A549 treated with Mapracorat at 1 μM for 4 hours (cell line): ENCODE measurements at places on chromosomes 5 and 9. TPM values are rescaled to one million over a fixed set of nuclear protein-coding genes. Genes with fewer than 3 reads are reported as not detected.

Gene ZNF346
- 8.2 to 11.2 TPM (median 10.4 TPM) in 5 replicates for total RNA-seq

Gene PCDH1
- 2.2 to 3.8 TPM (median 3.0 TPM) in 5 replicates for total RNA-seq

Gene PRRX2
- 5.4 to 9.8 TPM (median 9.4 TPM) in 5 replicates for total RNA-seq

Gene PCDHGB4
- total RNA-seq = 0.55 to 1.0 TPM (median 0.97 TPM) in 5 replicates

Gene PFN3
- total RNA-seq = not detected in 5 replicates

Gene WHRN
- total RNA-seq = 5.0 to 8.2 TPM (median 6.9 TPM) in 5 replicates

Gene DBH
- not detected in 5 replicates for total RNA-seq

Gene PITX1
- total RNA-seq = 18.7 to 34.0 TPM (median 30.8 TPM) in 5 replicates

Gene F2R
- total RNA-seq = 38.2 to 57.1 TPM (median 52.3 TPM) in 5 replicates

Gene KIF20A
- total RNA-seq = 37.7 to 49.8 TPM (median 43.8 TPM) in 5 replicates

Gene FOXD4L5
- total RNA-seq = 0.05 TPM in 1 of 5 replicates, not detected in the others

Gene RNF183
- 0.08 TPM in 1 of 5 replicates, not detected in the others for total RNA-seq

Gene WDR55
- 27.2 to 30.4 TPM (median 27.7 TPM) in 5 replicates for total RNA-seq

Gene C5orf46
- 0.29 to 0.44 TPM in 2 of 5 replicates, not detected in the others for total RNA-seq

Gene GPR151
- not detected in 5 replicates for total RNA-seq

Gene MYMK
- total RNA-seq = not detected in 5 replicates

Gene FCN2
- not detected in 5 replicates for total RNA-seq

Gene TARS1
- 124 to 139 TPM (median 127 TPM) in 5 replicates for total RNA-seq

Gene CYSRT1
- 2.5 to 5.4 TPM (median 4.8 TPM) in 5 replicates for total RNA-seq

Gene ADAMTS12
- total RNA-seq = 6.2 to 7.9 TPM (median 7.3 TPM) in 5 replicates

Gene CENPK
- 28.5 to 35.4 TPM (median 30.9 TPM) in 5 replicates for total RNA-seq

Gene SMIM33
- total RNA-seq = not detected in 5 replicates

Gene SLC6A7
- 0.05 TPM in 1 of 5 replicates, not detected in the others for total RNA-seq

Gene ATP10B
- total RNA-seq = not detected in 5 replicates

Gene FYB1
- 10.3 to 15.1 TPM (median 12.8 TPM) in 5 replicates for total RNA-seq

Gene MARCHF6
- 46.3 to 81.6 TPM (median 68.9 TPM) in 5 replicates for total RNA-seq

Gene UBAP1
- 45.8 to 53.4 TPM (median 48.7 TPM) in 5 replicates for total RNA-seq

Gene BRD9
- total RNA-seq = 36.9 to 42.0 TPM (median 40.6 TPM) in 5 replicates

Gene LCN15
- not detected in 5 replicates for total RNA-seq

Gene PHYKPL
- 6.3 to 9.6 TPM (median 7.6 TPM) in 5 replicates for total RNA-seq

Gene PLPP7
- 0.05 TPM in 1 of 5 replicates, not detected in the others for total RNA-seq

Gene DDX4
- not detected in 5 replicates for total RNA-seq

Gene ROR2
- total RNA-seq = 0.88 to 1.6 TPM (median 1.3 TPM) in 5 replicates

Gene FAM153A
- total RNA-seq = not detected in 5 replicates

Gene SH3RF2
- 2.0 to 2.9 TPM (median 2.2 TPM) in 5 replicates for total RNA-seq

Gene THBS4
- 0.04 to 0.17 TPM (median 0.13 TPM) in 4 of 5 replicates, not detected in the other for total RNA-seq

Gene CMYA5
- 0.12 to 0.38 TPM (median 0.14 TPM) in 5 replicates for total RNA-seq

Gene DMRT1
- not detected in 5 replicates for total RNA-seq

Gene ITK
- total RNA-seq = 0.05 TPM in 3 of 5 replicates, not detected in the others

Gene STPG3
- total RNA-seq = not detected in 5 replicates
